ENCODE measurements at places on chromosomes 7 and 10. TPM values are rescaled to one million over a fixed set of nuclear protein-coding genes. Genes with fewer than 3 reads are reported as not detected.

DNA sequence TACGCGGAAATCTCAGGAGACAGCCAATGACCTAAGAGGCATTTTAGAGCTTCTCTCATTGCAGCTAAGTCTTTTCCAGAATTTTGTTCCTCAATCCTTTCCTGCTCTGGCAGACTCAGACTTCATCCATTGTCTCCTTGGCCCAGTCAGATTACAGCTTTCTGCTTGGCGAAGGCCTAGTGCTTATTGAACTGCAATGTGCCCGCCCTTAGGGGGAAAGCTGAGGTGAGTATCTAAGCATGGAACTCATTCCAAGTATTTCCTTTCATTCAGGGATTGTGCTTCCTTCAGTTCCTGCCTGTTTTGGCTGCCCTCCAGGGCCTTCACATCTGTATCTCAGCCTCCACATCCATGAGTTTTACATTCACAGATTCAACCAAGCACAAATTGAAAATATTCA, 37.5 kb downstream of the PRLHR start:
- no peak for DNase-seq

DNA sequence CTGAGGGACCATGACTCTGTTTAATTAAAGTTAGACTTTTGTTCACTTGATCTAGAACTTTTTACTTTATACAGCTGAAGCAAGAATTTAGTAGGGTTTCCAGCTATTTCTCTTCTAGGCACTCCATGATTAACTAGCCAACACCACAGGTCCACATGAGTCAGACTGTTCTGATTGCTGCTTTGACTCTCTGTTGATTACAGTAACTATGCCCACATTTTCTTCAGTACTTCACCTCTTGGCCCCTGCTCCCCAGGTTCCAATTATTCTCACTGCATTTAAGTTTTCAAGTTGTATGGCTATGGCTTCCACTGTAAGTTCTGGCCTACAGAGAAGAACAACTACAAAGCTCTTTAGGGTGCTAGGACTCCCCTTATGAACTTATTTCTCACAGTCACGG, 737.2 kb upstream of the IGFBP3 start:
- no peak for DNase-seq

GRCh38 chr10:3067859-3068179, 471 bp downstream of the PFKP start:
- no peak for DNase-seq

DNA sequence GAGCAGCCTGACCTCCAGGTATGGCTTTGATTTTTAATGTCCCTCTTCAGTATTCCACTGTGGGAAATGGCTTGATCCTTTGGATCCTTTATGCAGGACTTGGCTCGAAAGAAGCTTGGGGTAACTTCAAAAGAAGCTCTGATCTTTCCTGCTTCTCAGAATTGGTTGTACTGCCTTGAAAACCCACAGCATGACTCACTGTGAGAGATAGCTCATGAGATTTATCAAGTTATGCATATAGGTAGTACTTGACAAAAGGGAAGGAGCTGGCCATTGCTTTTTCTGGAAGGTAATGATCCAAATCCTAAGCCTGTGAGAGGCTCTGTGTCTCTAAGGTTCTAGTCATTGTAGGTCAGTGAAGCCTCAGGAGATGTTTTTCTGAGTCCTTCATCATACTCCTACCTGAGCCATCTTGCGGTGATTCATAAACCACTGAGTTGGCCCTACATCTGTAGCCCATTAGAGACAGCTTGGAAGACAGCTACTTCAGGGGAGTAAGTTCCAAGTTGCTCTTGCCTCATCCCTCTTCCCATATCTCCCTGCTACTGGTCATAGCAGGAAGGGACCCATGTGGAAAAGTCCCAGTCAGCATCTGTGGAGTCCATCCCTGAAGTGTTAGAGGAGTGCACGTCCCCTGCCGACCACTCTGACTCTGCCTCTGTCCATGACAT, 36.7 kb upstream of the NFKB2 start:
- DNase-seq = no peak

DNA sequence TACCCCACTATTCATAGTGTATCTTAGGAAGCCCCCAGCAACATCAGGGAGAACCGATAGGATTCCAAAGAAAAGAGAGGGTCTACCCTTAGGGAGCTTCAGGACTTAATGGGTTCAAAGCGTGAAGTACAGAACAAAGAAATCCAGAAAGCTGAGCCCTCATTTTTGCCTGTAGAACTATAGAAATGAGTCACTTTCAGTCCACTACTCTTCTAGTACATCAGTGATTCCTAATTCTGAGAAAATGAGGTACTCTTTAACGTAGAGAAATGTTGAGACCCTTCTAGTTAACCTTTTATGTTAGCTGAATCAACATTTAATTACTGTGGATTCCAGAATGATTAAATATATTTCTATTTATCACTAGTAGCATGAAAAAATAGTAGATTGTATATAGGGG, 1.8 kb downstream of the TDRD1 start:
- DNase-seq = no peak

DNA sequence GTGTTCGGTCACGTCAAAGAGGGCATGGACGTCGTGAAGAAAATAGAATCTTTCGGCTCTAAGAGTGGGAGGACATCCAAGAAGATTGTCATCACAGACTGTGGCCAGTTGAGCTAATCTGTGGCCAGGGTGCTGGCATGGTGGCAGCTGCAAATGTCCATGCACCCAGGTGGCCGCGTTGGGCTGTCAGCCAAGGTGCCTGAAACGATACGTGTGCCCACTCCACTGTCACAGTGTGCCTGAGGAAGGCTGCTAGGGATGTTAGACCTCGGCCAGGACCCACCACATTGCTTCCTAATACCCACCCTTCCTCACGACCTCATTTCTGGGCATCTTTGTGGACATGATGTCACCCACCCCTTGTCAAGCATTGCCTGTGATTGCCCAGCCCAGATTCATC, 6.5 kb downstream of the PPIF start:
- DNase-seq = no peak

DNA sequence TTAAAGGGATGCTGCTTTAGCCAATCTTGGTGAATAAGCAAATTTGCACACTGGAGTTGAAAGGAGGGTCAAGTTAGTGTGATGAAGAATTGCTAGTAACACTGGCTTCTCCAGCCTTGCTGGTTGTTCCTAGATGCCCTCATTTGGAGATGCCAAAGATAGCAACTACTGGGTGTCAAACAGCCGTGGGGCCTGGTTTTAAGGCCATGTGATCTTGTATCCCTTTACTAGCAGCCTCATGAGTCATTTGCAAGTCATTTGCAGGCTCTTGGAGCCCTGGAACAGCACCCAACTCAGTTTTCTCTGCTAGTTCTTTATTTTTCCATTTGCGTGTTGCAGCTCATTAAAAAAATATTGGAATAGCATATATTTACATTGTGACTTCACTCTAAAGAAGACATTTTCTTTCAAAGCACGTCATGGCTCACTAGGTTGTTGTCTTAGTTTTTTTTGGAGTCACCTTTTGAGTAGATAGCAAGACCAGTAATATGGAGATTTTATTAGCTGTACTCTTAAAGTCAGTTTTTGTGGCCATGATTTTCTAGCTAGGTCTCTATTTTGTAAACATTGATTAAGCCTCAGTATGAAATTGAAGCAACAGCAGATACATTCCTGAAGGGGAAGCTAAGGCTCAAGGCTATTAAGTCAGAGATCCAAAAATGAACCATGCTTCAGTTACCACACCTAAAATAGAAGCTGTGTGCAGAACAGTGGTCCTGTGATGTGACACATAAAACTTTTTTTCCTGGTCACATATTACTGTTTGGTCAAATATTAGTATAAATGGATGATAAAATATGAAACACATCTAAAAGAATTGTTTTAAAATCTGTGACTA, 1.3 kb downstream of the LSMEM1 start:
- peak; percentile 58 for DNase-seq

The TDRD1 gene
- not detected for total RNA-seq

The ASAH2 gene
- total RNA-seq = 22.8 TPM

DNA sequence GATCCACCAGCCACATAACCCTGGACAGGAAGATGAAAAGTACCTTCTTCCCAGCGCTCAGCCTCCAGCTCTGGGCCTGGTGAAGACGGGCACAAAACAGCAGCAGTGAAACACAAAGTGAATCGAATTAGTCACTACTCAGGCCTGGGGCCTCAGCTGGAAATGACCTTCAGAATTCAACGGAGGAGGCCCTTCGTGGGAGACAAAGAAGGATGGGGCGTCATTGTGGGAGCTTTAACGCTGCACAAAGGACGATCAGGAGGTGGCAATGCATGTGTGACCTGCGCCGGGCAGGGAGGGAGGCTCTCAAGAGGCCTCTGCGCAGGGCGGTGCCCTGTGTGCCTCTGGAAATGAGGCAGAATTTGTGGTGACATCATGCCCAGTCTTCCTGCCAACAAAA, 161.9 kb downstream of the DNAJB6 start:
- DNase-seq = peak; percentile 8
